ENCODE measurements at places on chromosomes 1 and 21.

DNA sequence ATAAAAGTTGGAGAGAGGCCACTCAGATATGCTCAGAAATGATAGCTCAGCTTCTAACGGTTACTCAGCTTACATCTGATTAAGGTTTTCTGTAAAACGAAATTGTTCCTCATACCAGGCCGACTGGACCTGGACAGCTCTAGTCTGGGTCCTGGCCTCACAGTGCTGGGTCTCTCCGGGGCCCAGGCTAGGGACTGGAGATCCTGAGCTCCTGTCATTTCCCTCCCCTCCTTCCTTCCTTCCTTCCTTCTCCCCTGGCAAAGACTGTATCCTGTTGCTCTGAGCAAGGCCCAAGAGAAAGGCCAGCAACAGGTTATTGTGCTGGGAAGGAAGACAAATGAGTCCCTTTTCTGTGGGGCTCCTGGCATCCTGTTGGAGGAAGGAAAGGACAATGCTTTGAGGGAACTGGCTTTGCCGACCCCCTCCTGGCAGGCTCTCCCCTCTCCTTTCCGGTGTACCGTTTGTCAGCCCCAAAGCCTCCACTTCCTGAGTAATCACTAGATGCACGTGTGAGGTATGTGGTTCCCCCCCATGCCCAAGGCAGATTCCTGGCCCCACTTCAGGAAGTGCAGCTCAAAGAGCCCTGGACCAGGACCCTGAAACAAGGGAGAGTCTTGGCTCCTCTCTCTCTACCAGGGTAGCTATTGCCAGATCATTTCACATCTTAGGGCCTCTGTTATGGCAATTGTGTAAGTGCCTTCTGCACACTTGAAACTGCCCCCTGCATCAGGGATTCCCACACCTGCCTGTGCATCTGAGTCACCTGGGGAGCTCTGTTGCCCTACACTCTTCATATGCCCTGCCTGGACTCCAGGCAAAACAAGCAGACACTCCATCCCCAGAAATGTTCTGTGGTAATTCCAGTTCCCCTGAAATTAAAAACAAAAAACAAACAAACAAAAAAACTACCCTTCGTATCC is 212.7 kb upstream of the FGGY start:
- no peak for DNase-seq

GRCh38 chr1:186775881-186776560 is 52.7 kb upstream of the PLA2G4A start:
- DNase-seq, result no peak

GRCh38 chr1:17405898-17406759 is 33.3 kb downstream of the RCC2 start:
- DNase-seq, result peak; percentile 14

- DNase-seq, result no peak
Observed at GRCh38 chr1:25472471-25472870, 41.8 kb downstream of the MACO1 start.

- DNase-seq, result no peak
Observed at GRCh38 chr21:15617964-15618363, 111.8 kb upstream of the USP25 start.

GRCh38 chr1:211386921-211387320 is 60.3 kb downstream of the TRAF5 start:
- no peak for DNase-seq

DNA sequence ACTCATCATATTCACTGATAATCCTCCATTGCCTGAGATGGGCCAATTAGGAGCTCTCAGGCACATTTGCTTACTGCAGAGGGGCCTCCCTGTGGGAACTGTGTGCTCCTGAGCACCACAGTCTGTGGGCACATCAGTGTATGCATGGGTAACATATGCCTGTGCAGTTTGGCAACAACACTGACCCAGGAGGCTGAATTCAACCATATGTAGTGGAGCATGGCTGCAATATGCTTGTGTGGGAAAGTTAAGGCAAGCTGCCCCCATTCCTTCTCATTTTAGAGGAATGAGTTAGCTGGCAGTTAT is 11.8 kb upstream of the FMOD start:
- no peak for DNase-seq

DNA sequence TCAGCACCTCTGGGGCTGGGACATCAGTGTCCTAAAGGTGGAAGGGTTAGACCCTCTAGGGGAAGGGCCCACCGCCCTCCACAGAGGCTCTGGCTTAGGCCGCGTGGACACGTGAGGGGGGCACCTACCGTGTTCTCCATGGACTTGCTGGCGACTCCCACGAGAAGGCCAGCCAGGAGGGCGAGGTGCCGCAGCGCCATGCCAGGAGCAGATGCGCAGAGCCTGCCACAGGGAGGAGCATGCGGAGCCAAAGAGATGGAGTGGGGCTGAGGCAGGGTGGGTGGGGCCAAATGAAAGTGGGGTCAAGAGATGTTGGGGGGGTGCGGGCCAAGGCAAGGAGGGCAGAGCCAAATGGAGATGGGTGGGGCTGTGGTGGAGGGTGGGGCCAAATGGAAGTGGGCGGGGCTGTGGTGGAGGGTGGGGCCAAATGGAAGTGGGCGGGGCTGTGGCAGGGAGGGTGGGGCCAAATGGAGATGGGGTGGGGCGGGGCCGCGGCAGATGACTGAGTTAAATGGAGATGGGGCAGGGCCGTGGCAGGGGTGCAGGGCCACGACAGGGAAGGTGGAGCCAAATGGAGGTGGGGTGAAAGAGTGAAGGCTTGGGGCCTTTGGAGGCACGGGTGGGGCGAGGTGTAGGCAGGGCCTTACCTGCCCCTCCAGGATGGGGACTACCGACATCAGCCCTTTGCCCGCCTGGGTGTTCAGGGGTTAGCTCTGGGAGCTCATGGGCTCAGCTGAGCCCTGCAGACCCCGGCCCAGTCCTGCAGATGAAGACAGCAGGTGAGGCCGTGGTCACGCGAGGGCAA is 17.4 kb upstream of the RNF223 start:
- no peak for DNase-seq

GRCh38 chr21:37793660-37794059 is 122.6 kb downstream of the KCNJ6 start:
- DNase-seq, result no peak

DNA sequence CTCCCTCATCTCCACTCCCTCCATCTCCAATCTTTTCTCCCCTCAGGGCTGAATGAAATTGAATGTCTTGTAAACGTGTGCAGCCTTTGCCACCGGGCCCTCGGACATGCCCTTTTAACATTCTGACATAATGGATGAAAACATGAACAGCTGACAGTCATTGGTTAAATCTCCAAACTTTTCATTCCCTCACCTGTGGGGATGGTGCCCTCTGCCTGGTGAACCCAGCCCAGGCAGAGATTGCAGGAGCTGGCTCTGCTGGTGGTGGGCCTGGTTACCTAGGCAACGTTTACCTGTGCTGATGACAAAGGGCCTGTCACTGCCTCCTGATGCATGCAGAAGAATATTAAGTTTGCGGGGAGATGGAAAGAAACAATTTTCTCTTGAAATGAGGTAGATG is 21.3 kb downstream of the ST6GALNAC3 start:
- DNase-seq, result no peak

GRCh38 chr1:164702216-164702615 is 143.2 kb downstream of the PBX1 start:
- DNase-seq, result no peak

- no peak for DNase-seq
Observed at GRCh38 chr1:205858141-205858961, 8.4 kb upstream of the PM20D1 start.

- no peak for DNase-seq
Observed at GRCh38 chr1:155888481-155888880, 22.7 kb downstream of the RIT1 start.

DNA sequence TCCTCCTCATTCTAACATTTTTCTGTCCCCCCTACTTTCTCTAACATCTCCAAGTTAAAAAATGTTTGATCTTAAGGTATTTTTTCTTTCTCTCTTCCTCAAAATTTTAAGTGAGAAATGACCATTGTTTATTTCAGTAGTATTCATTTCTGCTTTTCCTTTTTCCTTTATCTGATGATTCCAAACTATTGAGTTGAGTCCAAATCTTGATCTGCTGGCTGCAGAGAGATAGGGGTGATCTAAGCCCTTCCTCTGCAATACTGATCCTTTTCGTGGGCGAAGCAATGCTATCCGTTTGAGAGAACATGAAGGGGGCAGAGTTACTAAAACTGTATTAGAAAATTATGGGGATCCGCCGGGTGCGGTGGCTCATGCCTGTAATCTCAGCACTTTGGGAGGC is 516 bp upstream of the NMNAT2 start:
- DNase-seq, result no peak

- DNase-seq, result no peak
Observed at GRCh38 chr21:43619856-43620255, 39.4 kb downstream of the HSF2BP start.

DNA sequence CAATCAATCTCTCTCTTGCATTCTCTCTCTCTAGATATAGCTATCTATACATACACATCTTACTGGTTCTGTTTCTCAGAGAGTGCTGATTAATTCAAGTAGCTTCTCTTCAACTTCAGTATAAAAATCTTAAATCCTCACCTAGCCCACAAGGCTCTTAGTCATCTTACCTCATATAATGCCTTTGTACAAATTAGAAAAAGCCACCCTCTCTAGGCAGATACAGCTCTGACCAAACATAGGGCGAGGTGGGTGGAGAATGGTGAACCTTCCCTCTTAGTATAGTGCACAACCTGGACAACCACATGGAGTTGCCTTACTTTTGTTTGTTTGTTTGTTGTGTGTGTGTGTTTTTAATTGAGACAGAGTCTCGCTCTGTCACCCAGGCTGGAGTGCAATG is 5.1 kb upstream of the INAVA start:
- no peak for DNase-seq

GRCh38 chr1:2881556-2881955 is 80.1 kb upstream of the TTC34 start:
- DNase-seq, result no peak

DNA sequence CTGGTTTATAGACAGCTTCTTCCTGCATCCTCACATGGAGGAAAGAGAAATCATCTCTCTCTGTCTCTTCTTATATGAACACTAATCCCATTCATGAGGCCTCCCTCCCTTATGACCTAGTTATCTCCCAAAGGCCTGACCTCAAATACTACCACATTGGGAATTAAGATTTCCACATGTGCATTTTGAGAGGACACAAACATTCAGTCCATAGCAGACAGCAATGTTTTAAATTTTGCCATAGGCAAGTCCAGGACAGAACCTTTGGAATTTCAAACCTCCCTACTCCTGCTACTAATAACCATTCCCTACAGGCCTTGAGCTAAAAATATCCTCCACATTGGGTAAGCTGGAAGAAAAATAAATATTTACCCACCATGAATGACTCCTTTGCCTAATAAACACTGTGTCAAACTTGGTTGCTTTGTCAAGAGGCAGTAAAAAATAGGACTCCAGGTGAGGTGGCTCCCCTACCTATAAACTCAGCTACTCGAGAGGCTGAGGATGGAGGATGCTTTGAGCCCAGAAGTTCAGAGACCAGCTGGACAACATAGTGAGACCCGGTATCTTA is 113.7 kb downstream of the ZNF281 start:
- peak; percentile 19 for DNase-seq

- DNase-seq, result no peak
Observed at GRCh38 chr1:204255225-204255624, 41.4 kb upstream of the GOLT1A start.

DNA sequence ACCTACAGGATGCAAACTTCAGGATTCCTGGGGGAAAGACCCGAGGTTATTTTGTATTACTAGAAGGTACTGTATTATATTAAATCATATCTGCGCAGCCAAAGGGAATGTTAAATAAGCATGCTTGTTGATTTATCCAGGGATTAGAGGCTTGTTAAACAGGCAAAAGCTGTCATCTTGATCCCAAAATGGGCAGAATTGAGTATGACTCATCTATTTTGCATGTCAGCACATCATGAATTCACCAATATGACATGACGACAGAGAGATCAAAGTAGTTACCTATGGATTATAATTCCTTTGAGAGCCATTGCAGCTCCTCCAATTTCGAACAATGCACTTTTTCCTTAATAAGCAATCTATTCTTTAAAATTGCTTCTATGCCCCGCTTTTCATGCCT is 66.1 kb downstream of the TBX15 start:
- no peak for DNase-seq

- no peak for DNase-seq
Observed at GRCh38 chr1:60893136-60893930, 189.0 kb upstream of the NFIA start.

DNA sequence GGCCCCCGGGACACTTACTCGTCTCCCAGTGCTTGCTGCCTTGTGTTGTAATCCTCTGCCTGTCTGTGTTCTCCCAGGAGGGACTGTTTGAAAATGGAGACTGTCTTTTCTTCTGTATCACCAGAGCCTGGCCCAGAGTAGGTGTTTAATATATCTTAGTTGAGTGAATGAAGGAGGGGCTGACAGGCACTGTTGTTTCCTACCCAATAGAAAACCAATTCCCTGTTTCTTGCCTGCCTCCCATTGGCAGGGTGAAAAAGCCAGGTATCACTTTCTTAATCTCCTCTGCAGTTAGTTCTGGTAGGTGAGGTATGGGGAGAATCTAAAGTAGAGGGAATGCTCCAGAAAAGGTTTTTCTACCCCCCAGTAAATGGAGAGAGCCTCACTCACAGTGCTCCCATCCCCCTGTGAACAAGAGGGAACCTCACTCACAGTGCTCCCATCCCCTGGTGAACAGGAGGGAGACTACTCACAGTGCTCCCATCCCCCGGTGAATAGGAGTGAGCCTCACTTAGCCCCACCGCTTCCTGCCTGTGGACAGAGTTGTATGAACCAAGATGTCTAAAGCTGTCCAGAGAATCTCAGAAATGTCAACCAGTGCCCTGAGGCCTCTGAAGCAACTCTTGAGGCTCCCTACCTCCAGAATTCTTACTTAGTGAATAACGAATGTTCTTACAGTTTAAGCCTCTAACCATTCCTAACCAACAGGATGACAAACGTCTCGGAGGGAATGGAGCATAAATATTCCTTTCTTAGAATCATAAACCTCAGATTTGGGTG is at the start of gene GJA5:
TSS of gene GJA5 (minus strand) at position 122 of the 780 bp plus-strand sequence. CDS start 1,364 bp downstream, outside the sequence.
- no peak for DNase-seq

- DNase-seq, result no peak
Observed at GRCh38 chr1:58392083-58392482, 154.4 kb downstream of the OMA1 start.

DNA sequence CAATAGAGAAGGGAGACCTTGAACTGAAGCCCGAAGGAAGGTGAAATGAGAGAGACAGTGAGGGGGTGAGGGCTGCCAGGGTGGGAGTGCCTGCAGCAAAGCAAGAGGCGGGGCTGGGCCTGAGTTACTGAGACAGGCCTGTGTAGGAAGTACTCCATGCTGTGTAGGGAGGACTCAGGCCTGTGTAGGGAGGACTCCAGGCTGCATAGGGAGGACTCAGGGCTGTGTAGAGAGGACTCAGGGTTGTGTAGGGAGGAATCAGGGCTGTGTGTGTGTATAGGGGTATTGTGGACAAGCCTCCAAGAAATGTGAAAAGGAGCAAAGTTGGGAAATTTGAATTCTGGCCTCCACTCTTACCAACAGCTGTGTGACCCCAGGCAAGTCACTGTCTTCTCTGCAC is 133.8 kb upstream of the CACNA1E start:
- no peak for DNase-seq

- no peak for DNase-seq
Observed at GRCh38 chr1:232702911-232703310, 73.0 kb upstream of the SIPA1L2 start.

- DNase-seq, result no peak
Observed at GRCh38 chr1:79969886-79970285, 963.4 kb upstream of the ADGRL4 start.

All from AG09319 (cell line).